NCI-H82 (cell line): ENCODE measurements at places on chromosomes 11 and 22.

GRCh38 chr11:7936615-7937014 is 4.9 kb downstream of the OR10A3 start:
- DNase-seq = no peak

DNA sequence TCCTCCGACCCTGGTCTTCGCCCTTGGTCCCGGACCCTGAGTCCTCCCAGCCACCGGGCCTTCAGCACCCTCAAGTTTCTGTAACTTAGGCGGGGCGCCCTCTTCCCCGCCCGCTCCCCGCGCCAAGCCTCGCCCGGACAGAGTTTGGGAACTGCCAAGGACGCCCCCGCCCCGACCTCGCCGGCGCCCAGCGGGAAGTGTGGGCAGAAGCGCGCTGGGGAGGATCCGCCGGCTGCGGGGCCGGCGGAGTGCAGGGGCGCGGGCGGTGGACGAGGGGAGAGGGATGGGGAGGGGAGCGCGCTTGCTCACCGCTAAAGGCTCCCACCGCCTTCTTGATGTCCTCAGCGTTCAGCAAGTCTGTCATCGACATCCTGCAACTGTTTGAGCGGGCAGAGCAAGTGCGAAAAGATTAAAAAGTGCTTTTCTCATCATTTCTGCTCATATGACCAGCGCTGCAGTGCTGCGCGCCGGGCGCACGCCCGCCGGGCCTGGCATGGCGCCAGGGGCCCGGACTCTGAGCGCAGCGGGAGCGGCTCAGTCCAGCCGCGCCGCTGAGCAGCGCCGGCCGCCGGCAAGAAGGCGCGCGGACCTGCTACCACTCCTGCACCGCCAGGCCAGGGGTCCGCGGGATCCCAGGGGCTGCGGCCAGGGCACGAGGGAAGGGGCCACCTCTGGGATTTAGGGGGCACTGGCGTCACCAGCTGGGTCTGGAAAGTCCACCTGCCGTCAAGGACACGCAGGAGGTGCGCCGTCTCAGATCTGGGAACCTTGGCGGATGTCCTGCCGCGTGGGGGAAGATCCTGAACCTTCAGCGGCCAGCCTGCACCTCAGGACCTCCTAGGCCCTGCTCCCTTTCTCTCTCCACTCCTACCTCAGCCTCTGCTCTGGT is at the start of gene PVALB:
Gene PVALB (minus strand): TSS at position 400 of the 889 bp plus-strand sequence. CDS start 30 bp downstream, at position 370.
- no peak for DNase-seq

DNA sequence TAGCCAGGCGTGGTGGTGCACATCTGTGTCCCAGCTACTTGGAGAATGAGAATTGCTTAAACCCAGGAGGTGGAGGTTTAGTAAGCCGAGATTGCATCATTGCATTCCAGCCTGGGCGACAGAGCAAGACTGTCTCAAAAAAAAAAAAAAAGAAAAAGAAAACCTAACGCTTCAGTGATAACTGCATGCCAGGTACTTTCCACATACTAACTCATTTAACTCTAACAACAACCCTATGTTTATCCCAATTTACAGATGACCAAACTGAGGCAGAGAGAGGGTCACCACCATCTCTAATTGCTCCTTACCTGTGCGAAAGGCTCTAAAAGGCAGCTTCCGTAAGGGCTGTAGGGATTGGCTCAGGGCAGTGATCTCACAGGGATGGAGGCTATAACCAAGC is 11.6 kb downstream of the PISD start:
- no peak for DNase-seq

DNA sequence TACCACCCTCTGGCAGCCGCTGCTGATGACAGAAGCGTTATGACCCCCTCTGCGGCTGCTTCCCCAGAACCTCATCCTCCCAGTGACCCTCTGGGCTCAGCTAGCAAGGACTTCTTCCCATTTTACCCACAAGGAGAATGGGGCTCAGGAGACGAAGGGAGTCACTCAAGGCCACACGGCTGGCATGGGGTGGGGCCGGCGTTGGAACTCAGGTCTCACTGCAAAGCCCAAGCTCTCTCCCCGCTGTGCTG is 16.8 kb upstream of the SUN2 start:
- no peak for DNase-seq

DNA sequence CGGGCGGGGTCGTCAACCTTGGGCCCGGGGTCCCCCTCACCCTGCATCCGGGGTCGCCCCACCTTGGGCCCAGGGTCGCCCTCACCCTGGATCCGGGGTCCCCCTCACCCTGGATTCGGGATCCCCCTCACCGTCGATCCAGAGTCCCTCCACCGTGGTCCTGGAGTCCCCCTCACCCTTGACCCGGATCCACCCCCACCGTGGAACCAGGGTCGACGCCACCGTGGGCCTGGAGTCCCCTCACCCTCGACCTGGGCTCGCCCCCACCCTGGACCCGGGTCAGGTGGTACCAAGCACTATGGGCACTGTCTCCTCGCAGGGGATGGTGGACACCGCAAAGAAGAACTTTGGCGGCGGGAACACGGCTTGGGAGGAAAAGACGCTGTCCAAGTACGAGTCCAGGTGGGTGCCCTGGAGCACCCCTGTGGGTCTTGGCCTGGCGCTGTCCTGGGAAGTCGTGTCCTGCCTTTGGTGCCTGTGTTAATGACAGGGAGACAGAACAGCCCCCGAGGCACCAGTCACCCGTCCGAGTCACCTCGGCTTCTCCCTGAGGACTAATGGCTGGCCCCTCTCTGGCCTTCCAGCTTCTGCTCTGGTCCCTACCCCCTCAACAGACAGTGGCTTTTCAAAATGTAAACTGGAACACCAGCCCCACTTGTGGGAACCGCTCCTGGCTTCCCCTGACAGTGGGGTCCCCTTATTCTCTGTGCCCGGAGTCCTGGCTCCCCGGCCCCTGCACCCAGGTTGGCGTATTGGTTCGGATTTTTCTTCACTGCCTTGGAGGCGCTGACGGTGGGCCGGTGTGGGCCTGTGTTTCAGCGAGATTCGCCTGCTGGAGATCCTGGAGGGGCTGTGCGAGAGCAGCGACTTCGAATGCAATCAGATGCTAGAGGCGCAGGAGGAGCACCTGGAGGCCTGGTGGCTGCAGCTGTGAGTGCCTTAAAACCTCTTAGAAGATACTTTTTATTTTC is 762 bp downstream of the CRELD2 start:
- DNase-seq = no peak

DNA sequence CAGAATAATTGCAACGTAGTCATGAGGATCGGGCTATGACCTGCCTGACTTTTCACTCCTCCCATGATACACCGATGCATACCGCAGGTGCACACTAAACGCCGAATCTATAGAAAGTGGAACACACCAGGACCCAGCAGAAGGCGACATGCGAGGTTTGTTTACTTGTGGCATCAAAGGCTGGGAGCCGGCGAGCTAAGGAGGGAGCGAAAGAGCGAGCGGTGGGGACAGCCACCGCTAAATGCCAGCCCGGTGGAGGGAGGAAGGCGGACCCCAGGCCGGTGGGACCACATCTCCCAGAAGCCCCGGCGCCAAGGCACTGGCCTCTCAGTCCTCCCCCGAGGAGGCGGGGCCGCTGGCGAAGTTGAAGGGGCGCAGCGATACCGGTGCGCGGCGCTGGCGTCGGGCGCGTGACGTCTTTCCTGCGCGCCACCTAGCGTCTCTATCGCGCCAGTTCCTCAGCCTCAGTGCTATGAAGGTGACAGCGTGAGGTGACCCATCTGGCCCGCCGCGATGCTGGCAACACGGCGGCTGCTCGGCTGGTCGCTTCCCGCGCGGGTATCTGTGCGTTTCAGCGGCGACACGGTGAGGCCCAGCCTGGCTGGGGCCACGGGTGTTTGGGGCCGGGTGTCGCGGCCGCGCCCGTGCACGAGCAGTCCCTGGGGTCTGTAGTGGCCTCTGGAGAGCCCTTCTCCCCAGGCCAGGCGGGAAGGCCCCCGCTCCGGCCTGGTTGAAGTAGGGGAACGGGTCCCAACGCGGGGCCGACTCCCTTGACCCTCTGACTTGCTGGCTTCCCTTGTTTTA is at the start of gene NDUFV1:
Gene NDUFV1 (plus strand): TSS at position 445 of the 804 bp plus-strand sequence. CDS start 69 bp downstream, at position 514.
- DNase-seq = peak; percentile 98

DNA sequence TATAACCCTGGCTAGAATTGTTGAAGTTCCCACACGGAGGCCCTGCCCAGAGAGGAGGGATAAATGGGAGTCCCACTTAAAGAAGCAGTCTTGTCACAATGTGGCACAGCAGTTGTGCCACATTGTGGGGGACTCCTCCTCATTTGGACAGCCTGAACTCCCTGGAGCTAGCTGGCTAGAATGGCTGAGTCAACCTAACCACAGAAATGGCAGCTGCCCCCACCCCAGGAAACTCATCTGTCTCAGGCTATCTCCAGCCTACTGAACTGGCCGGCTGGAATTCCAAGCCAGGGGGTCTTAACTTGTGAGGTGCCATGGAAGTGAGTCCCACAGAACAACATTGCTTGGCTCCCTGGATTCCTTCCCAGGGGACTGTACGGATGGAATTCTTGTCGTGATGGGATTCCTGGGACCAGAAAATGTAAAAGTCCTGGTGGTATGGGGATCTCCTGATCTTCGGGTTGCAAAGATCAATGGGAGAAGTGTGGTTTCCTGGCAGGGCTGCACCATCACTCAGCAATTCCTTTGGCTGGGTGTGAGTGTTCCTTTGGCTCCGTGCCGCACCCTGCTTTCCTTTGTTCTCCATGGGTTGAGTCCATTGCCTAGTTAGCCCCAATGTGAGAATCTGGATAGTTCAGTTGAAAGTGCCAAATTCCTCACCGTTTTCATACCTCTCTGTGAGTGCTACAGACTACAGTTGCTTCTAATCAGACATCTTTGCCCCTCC is 791.2 kb upstream of the FAT3 start:
- DNase-seq = no peak
